Thymus (tissue), 14 donors: ENCODE measurements at places on chromosomes 2 and 18. TPM values are rescaled to one million over a fixed set of nuclear protein-coding genes. Genes with fewer than 3 reads are reported as not detected.

DNA sequence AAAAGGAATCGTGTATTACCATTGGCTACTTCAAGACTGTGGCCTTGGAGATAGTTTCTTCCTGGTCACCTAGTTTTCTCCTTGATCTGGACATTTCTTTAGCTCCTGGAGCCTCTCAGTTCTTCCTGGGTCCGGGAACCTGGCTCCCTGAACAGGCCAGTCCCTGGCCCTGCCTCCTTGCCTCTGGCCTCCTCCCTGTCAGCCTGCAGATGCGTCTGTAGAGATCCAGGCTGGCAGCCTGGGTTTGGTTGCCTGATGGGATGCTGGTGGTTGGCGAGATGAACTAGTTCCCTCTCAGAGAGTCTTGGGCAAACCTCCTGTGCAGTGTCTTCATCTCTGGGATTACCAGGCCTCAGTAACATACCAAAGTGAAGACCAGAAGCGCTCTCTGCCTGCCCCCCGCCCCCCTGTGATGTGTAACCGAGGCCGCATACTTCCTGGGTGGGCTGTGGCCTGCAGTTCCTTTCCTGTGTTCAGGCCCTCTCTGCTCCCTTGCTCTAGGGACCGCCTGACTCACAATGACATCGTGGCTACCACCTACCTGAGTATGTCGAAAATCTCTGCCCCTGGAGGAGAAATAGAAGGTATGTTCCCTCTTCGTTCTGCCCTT, 85.4 kb downstream of the DYSF start:
- no peaks in the 10 kb centered on the region for H3K4me1 ChIP-seq
- H3K27ac ChIP-seq, result no peak overlapping the region
- H3K27me3 ChIP-seq, result no peaks in the 10 kb centered on the region
- H3K4me3 ChIP-seq, result no peak overlapping the region
- H3K36me3 ChIP-seq, result no peaks in the 10 kb centered on the region

GRCh38 chr2:100184055-100184737, 41.8 kb upstream of the AFF3 start:
- H3K4me3 ChIP-seq, result no peak overlapping the region
- no peaks in the 10 kb centered on the region for H3K4me1 ChIP-seq
- H3K27ac ChIP-seq, result no peak overlapping the region
- no peaks in the 10 kb centered on the region for H3K36me3 ChIP-seq
- DNase-seq, result no peak

DNA sequence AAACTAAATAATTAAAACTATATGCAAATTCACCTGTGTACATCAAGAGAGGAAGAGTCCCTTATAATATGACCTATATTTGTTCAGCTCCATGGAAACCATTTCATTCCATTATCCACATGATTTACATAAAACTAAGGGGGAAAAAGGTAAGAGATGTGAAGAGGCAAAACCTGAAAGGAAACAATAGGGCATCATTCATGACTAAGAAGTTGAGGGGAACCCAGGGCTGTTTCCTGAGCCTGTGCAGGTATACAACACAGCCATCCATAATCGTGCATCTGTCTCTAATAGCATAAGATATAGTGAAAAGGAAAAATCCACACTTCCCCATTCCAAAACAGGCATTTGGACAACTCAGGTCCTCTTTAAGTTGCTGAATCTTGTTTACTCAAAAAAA, 151.3 kb downstream of the NR4A2 start:
- no peaks in the 10 kb centered on the region for H3K4me1 ChIP-seq
- no peaks in the 10 kb centered on the region for H3K27me3 ChIP-seq
- no peak for DNase-seq
- H3K36me3 ChIP-seq, result no peaks in the 10 kb centered on the region
- no peak overlapping the region for H3K4me3 ChIP-seq
- no peak overlapping the region for H3K27ac ChIP-seq

Gene C2orf66
- 0.05 TPM for total RNA-seq

DNA sequence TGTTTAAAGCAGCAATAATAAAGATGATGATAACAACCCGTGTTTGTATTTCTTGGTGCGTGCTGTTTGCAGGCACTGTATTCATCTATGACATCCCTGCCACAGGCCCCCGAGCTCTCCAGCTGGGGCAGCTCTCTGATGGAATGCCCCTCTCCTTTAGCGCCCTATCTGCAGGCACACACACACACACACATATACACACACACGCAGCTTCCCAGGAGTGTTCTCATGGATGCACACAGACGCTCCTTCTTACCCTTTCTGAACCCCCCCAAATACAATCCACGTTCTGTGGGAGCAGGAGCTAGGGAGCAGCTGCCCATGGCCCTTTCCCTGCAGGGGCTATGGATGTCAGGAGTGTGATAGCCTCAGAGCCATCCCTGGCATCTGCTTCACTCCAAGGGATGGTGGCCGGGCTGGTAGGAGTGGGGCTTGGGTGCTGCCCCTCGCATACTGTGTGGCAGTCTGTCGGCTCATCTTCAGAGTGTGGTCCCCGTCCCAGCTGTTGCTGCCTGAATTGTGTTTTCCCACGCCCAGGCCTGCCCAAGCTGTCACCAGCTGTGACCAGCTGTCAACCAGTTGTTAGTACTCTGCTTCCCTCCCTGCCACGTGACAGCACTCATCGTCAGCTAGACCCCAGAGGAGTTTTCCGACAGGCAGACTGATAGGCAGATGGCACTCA, 50.8 kb upstream of the MYCN start:
- peak overlapping the region; percentile 88 for H3K27ac ChIP-seq
- no peaks in the 10 kb centered on the region for H3K36me3 ChIP-seq
- no peaks in the 10 kb centered on the region for H3K27me3 ChIP-seq
- H3K4me1 ChIP-seq, result peaks cover 22% of the 10 kb centered on the region
- DNase-seq, result no peak

- no peaks in the 10 kb centered on the region for H3K27me3 ChIP-seq
- no peaks in the 10 kb centered on the region for H3K36me3 ChIP-seq
- no peak for DNase-seq
- no peak overlapping the region for H3K27ac ChIP-seq
Measured at GRCh38 chr2:185215497-185215896, 523.1 kb upstream of the FSIP2 start.

GRCh38 chr2:84494070-84494469, 22.2 kb upstream of the DNAH6 start:
- no peak for DNase-seq
- H3K27me3 ChIP-seq, result no peaks in the 10 kb centered on the region
- no peaks in the 10 kb centered on the region for H3K36me3 ChIP-seq
- no peaks in the 10 kb centered on the region for H3K4me1 ChIP-seq
- no peak overlapping the region for H3K27ac ChIP-seq
- no peak overlapping the region for H3K4me3 ChIP-seq

- H3K4me3 ChIP-seq, result no peak overlapping the region
- H3K27ac ChIP-seq, result no peak overlapping the region
- no peaks in the 10 kb centered on the region for H3K27me3 ChIP-seq
- H3K36me3 ChIP-seq, result no peaks in the 10 kb centered on the region
- H3K4me1 ChIP-seq, result no peaks in the 10 kb centered on the region
Measured at GRCh38 chr2:191533693-191534180, 144.2 kb upstream of the NABP1 start.

GRCh38 chr2:198374375-198375082, 570.1 kb downstream of the PLCL1 start:
- no peak for DNase-seq
- no peak overlapping the region for H3K27ac ChIP-seq
- H3K4me3 ChIP-seq, result no peak overlapping the region
- no peaks in the 10 kb centered on the region for H3K27me3 ChIP-seq
- H3K36me3 ChIP-seq, result no peaks in the 10 kb centered on the region

Gene FBLN7
- total RNA-seq, result 6.0 TPM

- H3K4me3 ChIP-seq, result no peak overlapping the region
- no peak overlapping the region for H3K27ac ChIP-seq
- no peaks in the 10 kb centered on the region for H3K4me1 ChIP-seq
- H3K36me3 ChIP-seq, result no peaks in the 10 kb centered on the region
- no peaks in the 10 kb centered on the region for H3K27me3 ChIP-seq
- no peak for DNase-seq
Measured at GRCh38 chr2:108029496-108029895, 43.2 kb downstream of the SLC5A7 start.

Gene EGR4
- total RNA-seq, result 0.05 TPM

Gene CNGA3
- total RNA-seq, result 0.09 TPM

Gene CTAGE1
- total RNA-seq, result not detected

DNA sequence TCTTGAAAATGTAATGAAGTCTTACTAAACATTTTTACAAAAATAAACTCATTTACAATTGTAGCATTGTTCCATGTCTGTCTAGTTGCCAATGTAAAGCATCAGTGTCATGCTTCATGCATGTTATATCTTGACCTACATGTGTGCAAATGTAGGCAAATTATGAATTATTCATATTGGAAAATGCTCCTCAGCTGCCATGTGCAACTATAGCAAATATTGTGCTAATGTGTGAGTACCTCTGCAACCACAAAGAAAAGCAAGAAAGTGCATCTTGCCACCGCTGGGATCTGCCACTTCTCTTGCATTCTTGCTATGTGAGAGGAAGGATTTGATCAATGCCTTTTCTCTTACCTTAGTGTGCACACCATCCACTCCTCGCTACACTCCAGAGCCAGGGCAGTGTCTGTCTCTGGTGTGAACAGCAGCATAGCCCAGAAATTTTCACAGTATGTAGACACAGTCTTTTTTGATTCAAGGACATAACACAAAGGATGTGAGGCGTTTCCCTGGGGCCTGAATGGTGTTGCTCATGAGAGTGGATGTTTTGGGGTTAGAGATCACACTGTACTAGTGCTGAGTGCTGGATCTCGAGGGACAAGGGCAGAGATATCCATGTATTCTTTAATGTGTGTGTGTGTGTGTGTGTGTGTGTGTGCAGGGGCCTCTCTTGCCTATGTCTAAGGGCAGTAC, 47.6 kb upstream of the HAAO start:
- no peak for DNase-seq
- H3K27ac ChIP-seq, result no peak overlapping the region
- H3K27me3 ChIP-seq, result no peaks in the 10 kb centered on the region
- no peaks in the 10 kb centered on the region for H3K36me3 ChIP-seq
- no peak overlapping the region for H3K4me3 ChIP-seq

- peaks cover 7% of the 10 kb centered on the region for H3K4me1 ChIP-seq
- no peak for DNase-seq
- no peak overlapping the region for H3K4me3 ChIP-seq
- H3K27me3 ChIP-seq, result peaks cover 100% of the 10 kb centered on the region
Measured at GRCh38 chr2:104862058-104862941, 8.4 kb downstream of the POU3F3 start.

Gene SLC40A1
- 75.3 TPM for total RNA-seq

Gene KCMF1
- total RNA-seq, result 32.6 TPM

- no peaks in the 10 kb centered on the region for H3K27me3 ChIP-seq
- H3K4me1 ChIP-seq, result peaks cover 33% of the 10 kb centered on the region
- H3K27ac ChIP-seq, result peak overlapping the region; percentile 32
- DNase-seq, result no peak
- no peak overlapping the region for H3K4me3 ChIP-seq
Measured at GRCh38 chr2:60353406-60353800, 200.1 kb downstream of the BCL11A start.

Gene FOXI3
- total RNA-seq, result 0.05 TPM

GRCh38 chr18:73407506-73407905, 539.7 kb upstream of the NETO1 start:
- H3K4me3 ChIP-seq, result no peak overlapping the region
- DNase-seq, result no peak
- H3K27me3 ChIP-seq, result no peaks in the 10 kb centered on the region
- no peaks in the 10 kb centered on the region for H3K4me1 ChIP-seq

GRCh38 chr2:54773233-54773632, 49.8 kb downstream of the EML6 start:
- H3K36me3 ChIP-seq, result no peaks in the 10 kb centered on the region
- no peaks in the 10 kb centered on the region for H3K27me3 ChIP-seq
- no peaks in the 10 kb centered on the region for H3K4me1 ChIP-seq
- DNase-seq, result no peak
- no peak overlapping the region for H3K4me3 ChIP-seq

DNA sequence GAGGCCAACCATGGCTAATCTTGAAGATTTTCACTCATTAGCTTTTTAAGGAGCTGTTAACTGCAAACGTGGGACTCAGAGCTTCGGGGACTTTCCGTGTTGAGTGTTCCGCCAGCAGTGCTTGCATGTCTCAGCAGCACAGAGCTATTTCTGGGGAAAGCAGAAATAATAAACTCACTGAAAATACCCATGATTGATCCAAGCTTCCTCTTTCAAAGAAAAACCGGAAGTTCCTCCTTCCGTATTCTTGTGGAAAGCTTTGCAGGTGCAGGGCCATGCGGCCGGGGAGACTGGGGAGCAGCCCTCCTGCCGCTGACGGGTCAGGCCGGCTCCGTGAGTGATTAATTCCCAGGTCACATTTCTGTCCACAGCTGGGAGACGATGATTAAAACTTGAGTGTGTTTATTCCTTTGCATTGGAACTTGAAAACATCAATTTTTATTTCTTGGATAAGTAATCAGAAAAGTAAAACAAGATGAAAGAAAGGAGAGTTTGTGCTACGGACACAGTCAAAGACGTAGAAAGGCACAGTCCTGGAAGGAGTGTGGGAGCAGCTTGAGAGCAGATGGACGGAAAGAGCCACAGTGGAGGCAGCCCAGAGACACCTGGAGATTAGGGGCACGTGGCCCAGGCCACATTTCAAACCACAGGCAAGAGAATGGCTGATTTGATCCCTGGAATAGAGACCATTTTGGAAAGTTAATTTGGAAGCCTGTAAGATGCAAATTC, 54.2 kb upstream of the CTDP1 start:
- no peak for DNase-seq
- H3K4me3 ChIP-seq, result no peak overlapping the region
- H3K4me1 ChIP-seq, result peaks cover 19% of the 10 kb centered on the region

- H3K27ac ChIP-seq, result peak overlapping the region; percentile 93
- peak; percentile 2 for DNase-seq
- no peaks in the 10 kb centered on the region for H3K36me3 ChIP-seq
- peak overlapping the region; percentile 79 for H3K4me3 ChIP-seq
Measured at GRCh38 chr2:156435396-156435717, 822 bp upstream of the GPD2 start.

DNA sequence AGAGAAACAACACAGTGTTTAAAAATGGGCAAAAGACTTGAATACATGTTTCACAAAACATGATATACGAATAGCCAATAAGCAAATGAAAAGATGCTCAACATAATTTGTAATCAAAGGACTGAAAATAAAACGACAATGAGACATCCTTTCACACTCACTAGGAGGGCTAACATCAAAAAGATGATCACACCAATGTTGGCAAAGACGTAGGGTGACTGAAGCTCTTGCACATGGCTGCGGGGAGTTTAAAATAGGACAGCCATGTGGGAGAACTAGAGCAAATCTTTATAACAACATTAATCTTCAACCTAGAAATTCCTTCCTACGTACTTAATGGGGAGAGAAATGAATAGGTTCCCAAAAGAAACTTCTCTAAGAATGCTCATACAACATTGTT, 19.2 kb upstream of the SEH1L start:
- H3K4me1 ChIP-seq, result peaks cover 5% of the 10 kb centered on the region
- no peaks in the 10 kb centered on the region for H3K27me3 ChIP-seq
- no peak overlapping the region for H3K4me3 ChIP-seq
- DNase-seq, result no peak
- no peak overlapping the region for H3K27ac ChIP-seq

GRCh38 chr2:28377984-28378678, 14.5 kb upstream of the FOSL2 start:
- H3K36me3 ChIP-seq, result no peaks in the 10 kb centered on the region
- peaks cover 3% of the 10 kb centered on the region for H3K4me1 ChIP-seq
- DNase-seq, result no peak
- peak overlapping the region; percentile 66 for H3K27ac ChIP-seq
- peaks cover 2% of the 10 kb centered on the region for H3K27me3 ChIP-seq
